AG20443 (cell line): ENCODE measurements at places on chromosomes 16 and 17.

GRCh38 chr17:76682296-76682695 lies 28.5 kb downstream of the MXRA7 start:
- peak; percentile 65 for DNase-seq

DNA sequence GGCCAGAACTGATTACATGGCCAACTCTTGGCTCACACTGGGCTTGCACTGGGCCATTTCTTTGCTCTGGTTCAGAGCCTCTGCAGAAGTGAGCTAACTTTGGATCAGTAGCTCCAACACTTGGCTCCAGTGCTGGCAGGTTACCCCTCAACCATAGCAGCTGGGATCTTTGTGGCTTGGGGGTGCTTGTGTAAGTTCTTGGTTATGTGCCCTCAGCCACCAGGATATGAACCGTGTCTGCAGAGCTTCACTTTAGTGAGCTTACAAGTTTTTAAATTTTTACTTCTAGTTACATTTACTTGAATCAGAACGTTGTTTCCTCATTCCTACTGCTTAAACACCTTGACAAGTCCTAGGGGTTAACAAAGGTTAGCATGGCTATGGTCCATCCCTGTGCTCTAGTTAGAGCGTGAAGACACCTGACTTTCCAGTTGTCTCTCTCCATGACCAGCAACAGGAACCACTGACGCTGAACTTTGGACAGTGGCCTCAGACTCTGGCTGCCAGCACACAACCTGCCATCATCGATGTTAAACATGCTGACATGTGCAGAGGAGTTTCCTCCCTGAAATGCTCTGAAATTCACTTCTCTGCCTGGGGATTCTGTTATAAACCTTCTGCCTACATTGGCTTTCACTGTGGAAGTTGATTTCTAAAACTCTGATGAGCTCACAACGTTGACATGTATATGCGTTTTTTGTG lies 4.1 kb downstream of the PDF start:
- DNase-seq = no peak

DNA sequence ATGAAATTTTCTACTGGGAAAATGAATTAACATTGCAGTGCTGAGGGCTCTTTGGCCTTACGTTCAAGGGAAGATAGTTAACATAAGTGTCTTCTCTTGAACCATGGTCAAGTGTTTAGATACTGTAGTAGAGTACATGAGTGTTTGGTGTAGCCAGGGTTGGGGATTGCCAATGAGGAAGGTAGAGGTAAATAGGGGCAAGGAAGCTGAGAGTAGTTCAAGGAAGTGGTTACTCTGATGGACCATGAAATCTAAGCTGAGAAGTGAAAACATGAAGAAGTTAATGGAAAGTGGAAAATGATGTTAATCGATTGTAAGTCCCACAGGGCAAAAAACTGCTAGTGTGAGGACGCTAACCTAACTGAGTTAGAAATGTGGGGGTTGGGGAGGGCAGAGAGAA lies 249.6 kb upstream of the AXIN2 start:
- no peak for DNase-seq

- DNase-seq = no peak
These were observed 13.0 kb downstream of the ALOX12B start for GRCh38 chr17:8074554-8074953.

DNA sequence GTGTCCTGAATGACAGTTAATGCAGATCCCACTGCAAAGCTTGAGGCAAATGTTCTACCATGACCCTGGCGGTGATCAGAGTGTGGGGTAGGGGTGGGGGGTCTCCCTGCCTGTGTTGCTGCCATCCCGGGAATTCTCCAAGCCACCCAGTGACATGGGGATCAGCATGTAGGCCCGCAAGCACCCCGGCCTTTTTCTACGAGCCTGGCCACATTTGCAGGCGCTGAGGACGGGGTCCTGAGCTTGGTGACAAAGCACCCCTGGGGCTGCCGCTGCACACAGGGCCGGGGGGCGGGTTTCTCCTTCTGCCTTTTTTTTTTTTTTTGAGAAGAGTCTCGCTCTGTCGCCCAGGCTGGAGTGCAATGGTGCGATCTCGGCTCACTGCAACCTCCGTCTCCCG lies 35.8 kb downstream of the SLC7A5 start:
- DNase-seq = no peak

GRCh38 chr17:80951121-80952090 lies 40.2 kb upstream of the CHMP6 start:
- DNase-seq = no peak

DNA sequence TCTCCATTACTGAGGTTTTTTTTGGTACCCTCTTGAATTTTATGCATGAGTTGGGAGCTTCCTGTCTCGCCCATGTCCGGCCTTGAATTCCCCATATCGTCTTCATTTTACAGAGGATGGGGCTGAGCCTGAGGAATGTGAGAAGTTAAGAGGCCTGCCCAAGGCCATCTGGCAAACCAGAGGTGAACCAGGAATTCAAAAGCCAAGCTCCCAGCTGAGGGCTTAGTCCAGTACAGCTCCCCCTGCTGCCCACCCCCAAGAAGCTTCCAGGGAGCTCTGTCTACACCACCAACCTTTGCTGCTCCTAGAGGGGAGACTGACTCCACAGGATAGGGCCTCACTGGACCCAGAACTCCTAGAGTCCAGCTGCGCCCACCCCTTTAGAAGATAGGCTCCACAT lies 20.7 kb upstream of the C16orf78 start:
- no peak for DNase-seq

GRCh38 chr16:81214745-81215166 lies 23.7 kb upstream of the BCO1 start:
- peak; percentile 70 for DNase-seq

- DNase-seq = no peak
These were observed 1.1 kb upstream of the GIT1 start for GRCh38 chr17:29590411-29591145.

- DNase-seq = no peak
These were observed 65.7 kb upstream of the AXIN2 start for GRCh38 chr17:65627108-65627507.

DNA sequence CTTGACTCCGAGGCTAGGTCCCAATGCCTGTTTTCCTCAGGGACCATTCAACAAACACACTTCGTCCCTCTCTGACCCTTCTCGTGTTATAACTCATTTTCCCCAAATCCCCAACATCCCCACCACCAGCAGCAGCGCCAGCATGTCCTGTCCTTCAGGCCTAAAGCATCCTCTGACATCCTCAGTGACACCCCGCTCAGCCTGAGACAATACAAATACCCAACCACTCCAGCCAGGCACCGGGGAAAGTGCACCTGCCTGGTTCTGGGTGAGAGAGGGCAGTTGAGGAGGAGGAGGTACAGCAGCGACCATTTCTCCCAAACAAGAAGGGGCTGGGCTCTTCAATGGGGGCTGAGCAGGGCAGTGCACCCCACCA lies 4.7 kb downstream of the MNT start:
- DNase-seq = no peak

- no peak for DNase-seq
These were observed 11.9 kb downstream of the TMEM204 start for GRCh38 chr16:1545044-1546040.

GRCh38 chr16:54856871-54857270 lies 73.8 kb upstream of the IRX5 start:
- no peak for DNase-seq

- peak; percentile 74 for DNase-seq
These were observed 54.4 kb downstream of the PITPNC1 start for GRCh38 chr17:67431249-67432015.
